ENCODE measurements at places on chromosomes 12 and 14. TPM values are rescaled to one million over a fixed set of nuclear protein-coding genes. Genes with fewer than 3 reads are reported as not detected.

ARG2 gene
- total RNA-seq: 6.6 TPM

C3AR1 gene
- total RNA-seq: 53.1 TPM

MFAP5 gene
- total RNA-seq: 147 TPM

KRT71 gene
- total RNA-seq: not detected

DCAF5 gene
- 63.3 TPM for total RNA-seq

MEG3 gene
- total RNA-seq: 82.2 TPM

PLEKHH1 gene
- 6.8 TPM for total RNA-seq

GPX2 gene
- not detected for total RNA-seq

SRRM4 gene
- not detected for total RNA-seq

C12orf56 gene
- total RNA-seq: not detected

NPFF gene
- not detected for total RNA-seq

GDF3 gene
- total RNA-seq: 0.26 TPM

PKP2 gene
- 1.00 TPM for total RNA-seq

SOX5 gene
- total RNA-seq: 31.0 TPM

CIT gene
- 2.4 TPM for total RNA-seq

GLT1D1 gene
- 4.1 TPM for total RNA-seq

SYCP3 gene
- not detected for total RNA-seq
